ENCODE measurements at places on chromosomes 5 and 9.

DNA sequence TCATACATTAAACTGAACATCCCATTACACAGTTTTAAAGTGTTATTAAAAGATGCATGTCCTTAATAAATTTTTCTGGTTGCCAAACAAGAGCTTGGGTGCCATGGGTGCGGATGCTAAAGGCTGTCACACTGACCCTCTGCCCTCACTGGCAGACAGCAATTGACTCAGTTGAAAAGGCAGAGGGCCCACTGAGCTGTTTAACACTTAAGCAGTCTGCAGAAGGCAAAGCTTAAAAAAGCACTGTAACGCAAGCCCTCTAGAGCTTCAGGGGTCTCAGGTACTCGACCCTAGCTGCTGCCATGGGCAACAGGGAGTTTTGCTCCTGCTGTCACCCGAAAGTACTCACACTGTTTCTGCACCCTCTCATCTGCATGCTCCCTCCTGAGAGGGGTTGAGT lies 726.4 kb upstream of the TYRP1 start:
- no peak for DNase-seq

DNA sequence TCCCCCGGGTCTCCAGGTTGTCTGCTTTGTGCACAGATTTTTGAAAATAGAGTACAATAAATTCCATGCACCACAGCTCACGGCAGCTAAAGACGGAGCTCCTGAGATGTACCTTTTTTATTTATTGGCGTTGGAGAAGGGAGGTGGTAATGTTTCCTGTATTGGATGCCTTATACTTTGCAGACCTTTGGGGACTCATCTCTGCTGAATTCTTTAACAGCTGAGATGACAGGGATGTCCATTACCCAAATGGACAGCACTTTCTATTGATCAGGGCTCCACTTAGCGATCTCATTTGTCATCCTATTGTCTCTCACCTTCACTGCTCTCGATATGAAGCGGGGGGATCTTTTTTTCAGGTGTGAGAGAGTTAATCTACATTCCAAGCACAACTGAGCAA lies 137.8 kb downstream of the EFNA5 start:
- DNase-seq = no peak

- no peak for DNase-seq
Measured at GRCh38 chr5:135874461-135874860, 21.2 kb downstream of the IL9 start.

DNA sequence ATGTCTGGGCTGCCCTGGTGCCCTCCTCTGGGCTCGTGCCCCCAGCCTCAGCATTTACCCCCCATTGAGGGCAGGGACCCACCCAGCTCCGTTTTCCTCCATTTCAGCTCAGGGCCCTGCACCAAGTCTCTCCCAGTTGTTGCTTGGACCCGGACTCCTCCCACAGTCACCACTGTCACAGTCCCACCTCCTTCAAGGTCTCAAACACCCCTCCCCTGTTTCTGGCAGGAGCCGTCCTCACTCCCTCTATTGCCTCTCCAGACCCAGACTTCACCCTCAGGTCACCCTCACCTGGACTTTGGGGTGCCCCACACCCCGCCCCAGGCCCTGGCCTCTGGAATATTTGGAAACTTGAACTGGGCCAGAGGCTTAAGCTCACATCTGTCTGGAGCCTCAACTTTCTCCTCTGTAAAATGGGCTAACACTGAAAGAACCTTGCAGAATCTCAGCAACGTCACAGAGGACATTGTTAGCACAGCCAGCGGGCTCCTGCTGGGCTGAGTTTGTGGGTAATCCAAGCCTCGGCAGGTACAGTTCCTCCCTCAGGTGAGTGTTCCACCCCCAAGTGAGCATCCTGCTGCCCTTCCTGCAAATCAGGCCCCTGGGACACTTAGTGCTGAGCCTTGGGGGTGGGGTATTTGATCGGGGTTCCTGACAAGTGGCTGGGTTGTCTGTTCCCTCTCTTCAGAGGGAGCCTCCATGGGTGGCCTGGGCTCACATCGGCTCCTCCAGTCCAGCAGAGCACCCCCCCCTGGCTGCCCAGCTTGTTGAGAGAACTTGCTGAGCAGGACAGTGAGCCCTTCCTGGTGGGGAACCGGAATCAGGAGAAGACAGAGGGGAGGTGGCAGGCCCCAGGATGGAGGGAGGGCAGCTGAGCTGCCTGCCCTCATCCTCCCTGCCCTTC lies 130.1 kb downstream of the C9orf50 start:
- no peak for DNase-seq

GRCh38 chr9:133113949-133114885 lies 6.8 kb downstream of the RALGDS start:
- peak; percentile 17 for DNase-seq

- DNase-seq = no peak
Measured at GRCh38 chr5:126746290-126746689, 30.6 kb upstream of the LMNB1 start.

All from fibroblast of skin of right quadriceps (primary cell).